ENCODE measurements at places on chromosomes 16 and 17. TPM values are rescaled to one million over a fixed set of nuclear protein-coding genes. Genes with fewer than 3 reads are reported as not detected.
A peak's percentile ranks its signal among the peaks of the same experiment; 100 is the strongest.

DNA sequence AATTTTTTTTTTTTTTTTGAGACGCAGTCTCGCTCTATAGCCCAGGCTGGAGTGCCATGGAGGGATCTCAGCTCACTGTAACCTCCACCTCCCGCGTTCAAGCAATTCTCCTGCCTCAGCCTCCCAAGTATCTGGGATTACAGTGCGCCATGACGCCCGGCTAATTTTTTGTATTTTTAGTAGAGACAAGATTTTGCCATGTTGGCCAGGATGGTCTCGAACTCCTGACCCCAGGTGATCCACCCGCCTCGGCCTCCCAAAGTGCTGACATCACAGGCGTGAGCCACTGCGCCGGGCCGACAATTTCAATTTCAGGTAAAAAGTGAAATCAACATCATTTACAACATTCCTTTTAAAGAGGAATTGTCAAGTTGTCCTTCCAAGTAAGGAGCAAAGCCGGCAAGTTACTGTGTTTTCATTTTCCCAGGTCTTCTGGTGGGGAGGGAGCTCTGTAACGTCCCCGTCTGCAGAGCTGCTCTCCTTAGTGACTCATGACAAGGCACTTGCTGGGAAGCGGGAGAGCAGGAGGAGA is 873 bp downstream of the NPLOC4 start:
- H3K27ac ChIP-seq = peak overlapping the region; percentile 93
- peak; percentile 97 for DNase-seq
- no peaks in the 10 kb centered on the region for H3K27me3 ChIP-seq
- H3K36me3 ChIP-seq = peaks cover 2% of the 10 kb centered on the region
- peaks cover 13% of the 10 kb centered on the region for H3K4me1 ChIP-seq
- H3K4me3 ChIP-seq = peak overlapping the region; percentile 91

The RCVRN gene
- total RNA-seq = not detected

GRCh38 chr16:89153848-89154271 is 17.7 kb upstream of the CDH15 start:
- peaks cover 15% of the 10 kb centered on the region for H3K36me3 ChIP-seq
- H3K4me3 ChIP-seq = no peak overlapping the region
- peaks cover 17% of the 10 kb centered on the region for H3K4me1 ChIP-seq
- peaks cover 2% of the 10 kb centered on the region for H3K27me3 ChIP-seq
- no peak overlapping the region for H3K27ac ChIP-seq
- no peak for DNase-seq

- H3K27me3 ChIP-seq = no peaks in the 10 kb centered on the region
- H3K36me3 ChIP-seq = no peaks in the 10 kb centered on the region
- no peak overlapping the region for H3K4me3 ChIP-seq
- DNase-seq = no peak
- no peak overlapping the region for H3K27ac ChIP-seq
These were observed 97.1 kb downstream of the ITFG1 start for GRCh38 chr16:47363761-47364160.

GRCh38 chr17:16491703-16492612 is at the start of gene LRRC75A:
LRRC75A (minus strand) TSS chr17:16492193; CDS start chr17:16491990, 203 bp downstream.
- no peaks in the 10 kb centered on the region for H3K36me3 ChIP-seq
- peaks cover 52% of the 10 kb centered on the region for H3K27me3 ChIP-seq
- H3K4me3 ChIP-seq = peak within 1 kb of the TSS; percentile 66

DNA sequence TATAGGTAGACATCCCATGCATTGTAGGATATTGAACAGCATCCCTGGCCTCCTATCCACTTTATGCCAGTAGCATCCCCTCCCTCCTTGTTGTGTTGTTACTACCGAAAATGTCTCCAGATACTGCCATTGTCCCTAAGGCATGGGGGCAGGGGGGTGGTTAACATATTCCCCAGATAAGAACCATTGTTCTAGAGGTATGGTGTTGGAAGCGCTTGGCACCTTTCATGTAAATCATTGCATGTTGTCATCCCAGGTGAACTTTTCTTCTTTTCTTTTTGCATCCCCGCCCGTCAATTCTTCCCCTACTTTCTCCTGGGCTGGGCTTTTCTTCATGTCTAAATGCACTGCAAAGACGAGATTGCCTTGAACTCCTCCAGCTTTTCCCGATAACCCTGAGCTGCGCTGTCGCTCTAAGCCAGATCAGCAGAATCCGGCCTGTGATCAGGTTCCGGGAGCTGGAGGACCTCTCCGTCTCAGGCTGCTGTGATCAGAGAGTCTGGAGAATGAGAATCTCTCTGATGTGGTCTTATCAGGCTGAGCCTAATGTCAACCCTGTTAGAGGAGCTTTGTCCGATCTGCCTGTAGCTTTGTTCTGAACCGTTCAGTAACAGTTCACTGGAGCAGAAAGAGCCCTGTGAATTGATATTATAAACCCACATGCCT is 76.2 kb downstream of the RBFOX1 start:
- no peaks in the 10 kb centered on the region for H3K36me3 ChIP-seq
- H3K4me3 ChIP-seq = no peak overlapping the region
- H3K4me1 ChIP-seq = no peaks in the 10 kb centered on the region
- H3K27ac ChIP-seq = no peak overlapping the region
- no peak for DNase-seq
- H3K27me3 ChIP-seq = no peaks in the 10 kb centered on the region

DNA sequence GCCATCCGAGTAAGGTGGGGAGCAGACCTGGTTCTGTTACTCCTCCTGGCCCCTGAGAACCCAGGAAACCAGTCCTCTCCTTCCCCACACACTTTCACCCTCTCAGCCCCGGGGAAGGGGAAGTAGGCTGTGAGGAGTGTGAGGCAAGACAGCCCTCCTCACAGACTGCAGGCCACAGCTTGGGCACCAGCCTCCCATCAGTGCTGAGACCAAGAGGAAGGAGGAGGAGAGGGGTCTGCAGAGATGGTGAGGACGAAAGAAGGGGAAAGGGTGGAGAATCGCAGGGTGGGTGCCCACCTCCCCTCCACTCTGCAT is 7.0 kb downstream of the G6PC3 start:
- H3K36me3 ChIP-seq = peaks cover 59% of the 10 kb centered on the region
- no peak overlapping the region for H3K4me3 ChIP-seq
- no peaks in the 10 kb centered on the region for H3K27me3 ChIP-seq
- no peak for DNase-seq
- H3K27ac ChIP-seq = no peak overlapping the region

The SMIM22 gene
- total RNA-seq = not detected

The SPATA22 gene
- total RNA-seq = 2.2 TPM

DNA sequence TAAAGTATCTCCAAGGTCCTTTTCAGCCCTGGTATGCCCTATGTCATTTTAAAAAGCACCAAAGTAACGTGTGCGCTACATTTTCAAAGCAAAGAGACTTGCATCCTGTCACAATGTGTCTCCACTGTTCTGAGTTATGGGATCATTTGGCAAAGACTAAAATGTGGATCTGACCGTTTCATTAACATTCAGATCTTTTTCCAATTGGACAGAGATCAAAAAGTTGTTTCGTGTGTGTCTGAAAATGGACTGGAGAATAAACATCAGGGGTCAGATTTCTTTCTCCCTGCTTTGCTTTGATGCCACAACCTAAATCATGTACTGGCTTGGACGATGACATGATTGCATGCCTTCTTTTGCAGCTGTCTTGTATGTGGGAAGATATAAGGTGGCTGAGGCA is 136.0 kb upstream of the NOG start:
- H3K4me3 ChIP-seq = no peak overlapping the region
- H3K27me3 ChIP-seq = no peaks in the 10 kb centered on the region
- H3K27ac ChIP-seq = no peak overlapping the region

GRCh38 chr17:43069368-43069898 is 44.4 kb downstream of the RND2 start:
- DNase-seq = no peak
- no peaks in the 10 kb centered on the region for H3K4me1 ChIP-seq
- H3K4me3 ChIP-seq = no peak overlapping the region
- no peak overlapping the region for H3K27ac ChIP-seq

- no peaks in the 10 kb centered on the region for H3K4me1 ChIP-seq
- H3K27me3 ChIP-seq = peaks cover 16% of the 10 kb centered on the region
- H3K4me3 ChIP-seq = no peak overlapping the region
These were observed 291.2 kb upstream of the SALL1 start for GRCh38 chr16:51442141-51442870.

- no peak within 1 kb of the TSS for H3K27ac ChIP-seq
- H3K4me1 ChIP-seq = no peaks in the 10 kb centered on the region
- peaks cover 74% of the 10 kb centered on the region for H3K27me3 ChIP-seq
- peak; percentile 72 for DNase-seq
- peak within 1 kb of the TSS; percentile 46 for H3K4me3 ChIP-seq
These were observed at the start of gene TEKT1 for GRCh38 chr17:6831661-6832263. TEKT1 (minus strand) TSS chr17:6831729; CDS start chr17:6830376, 1,353 bp downstream.

GRCh38 chr16:69481901-69482341 is 57.5 kb downstream of the CYB5B start:
- H3K4me1 ChIP-seq = peaks cover 25% of the 10 kb centered on the region
- peak; percentile 85 for DNase-seq

DNA sequence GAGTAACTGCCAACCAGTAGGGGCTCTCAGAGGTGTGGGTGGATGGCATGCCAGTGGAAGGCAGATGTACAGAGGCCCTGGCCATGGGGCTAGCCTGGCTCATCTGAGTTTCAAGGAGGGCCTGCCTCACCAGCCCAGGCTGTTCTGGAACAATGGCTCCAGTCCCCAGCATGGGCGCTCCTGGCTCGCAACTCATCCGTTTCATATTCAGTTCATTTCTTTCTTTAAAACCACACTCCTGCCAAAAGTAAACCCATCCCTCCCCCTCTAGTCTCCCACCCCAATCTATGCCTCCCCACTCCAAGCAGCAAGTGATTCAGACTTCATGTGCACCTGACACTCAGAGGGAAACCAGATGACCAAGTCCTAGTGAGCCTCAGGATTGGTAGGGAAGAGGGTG is 2.4 kb downstream of the CCL13 start:
- no peaks in the 10 kb centered on the region for H3K36me3 ChIP-seq
- no peaks in the 10 kb centered on the region for H3K4me1 ChIP-seq
- DNase-seq = no peak
- no peaks in the 10 kb centered on the region for H3K27me3 ChIP-seq
- no peak overlapping the region for H3K4me3 ChIP-seq

DNA sequence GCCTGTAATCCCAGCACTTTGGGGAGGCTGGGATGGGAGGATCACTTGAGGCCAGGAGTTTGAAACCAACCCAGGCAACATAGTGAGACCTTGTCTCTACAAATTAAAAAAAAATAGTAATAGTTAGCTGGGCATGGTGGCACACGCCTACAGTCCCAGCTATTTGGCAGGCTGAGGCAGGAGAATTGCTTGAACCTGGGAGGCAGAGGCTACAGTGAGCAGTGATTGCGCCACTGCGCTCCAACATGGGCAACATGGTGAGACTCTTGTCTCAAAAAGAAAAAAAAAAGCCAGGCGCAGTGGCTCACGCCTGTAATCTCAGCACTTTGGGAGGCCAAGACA is 56.9 kb upstream of the MRTFB start:
- DNase-seq = no peak
- H3K27ac ChIP-seq = peak overlapping the region; percentile 56
- no peak overlapping the region for H3K4me3 ChIP-seq
- H3K27me3 ChIP-seq = peaks cover 6% of the 10 kb centered on the region
- no peaks in the 10 kb centered on the region for H3K36me3 ChIP-seq
- H3K4me1 ChIP-seq = peaks cover 32% of the 10 kb centered on the region

DNA sequence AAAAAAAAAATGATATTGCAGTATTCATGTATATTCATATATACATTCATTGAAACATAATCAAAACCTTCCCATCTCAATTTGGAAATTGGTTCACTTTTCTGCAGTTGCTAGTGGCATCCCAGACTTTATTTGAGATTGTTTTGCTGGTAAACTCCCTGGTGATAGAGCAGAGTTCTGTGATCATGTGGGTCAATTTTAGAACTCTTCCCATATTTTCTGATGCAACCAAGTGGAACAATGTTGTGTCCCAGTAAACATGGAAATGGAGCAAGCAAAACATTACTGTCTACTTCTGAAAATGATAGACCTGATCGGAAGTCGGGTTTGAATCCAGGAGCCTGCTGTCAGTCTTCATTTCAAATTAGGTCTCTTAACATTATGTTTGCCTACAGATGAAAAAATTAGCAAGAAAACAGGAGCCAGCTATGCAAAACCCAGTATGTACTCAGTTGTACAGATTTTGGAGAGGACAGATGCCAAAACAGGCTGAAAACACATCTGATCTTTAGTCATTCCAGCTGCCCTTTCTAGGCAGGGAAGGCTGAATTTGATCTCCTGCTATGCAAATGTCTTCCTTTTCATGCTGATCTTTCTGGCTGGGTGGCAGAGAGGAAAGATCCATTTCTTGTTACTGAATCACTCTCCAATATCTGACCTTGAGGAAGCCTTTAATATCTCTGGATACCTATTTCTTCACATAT is 786.6 kb upstream of the SOX9 start:
- H3K4me3 ChIP-seq = no peak overlapping the region
- H3K4me1 ChIP-seq = no peaks in the 10 kb centered on the region
- no peaks in the 10 kb centered on the region for H3K27me3 ChIP-seq

The SDR42E1 gene
- total RNA-seq = 1.4 TPM

DNA sequence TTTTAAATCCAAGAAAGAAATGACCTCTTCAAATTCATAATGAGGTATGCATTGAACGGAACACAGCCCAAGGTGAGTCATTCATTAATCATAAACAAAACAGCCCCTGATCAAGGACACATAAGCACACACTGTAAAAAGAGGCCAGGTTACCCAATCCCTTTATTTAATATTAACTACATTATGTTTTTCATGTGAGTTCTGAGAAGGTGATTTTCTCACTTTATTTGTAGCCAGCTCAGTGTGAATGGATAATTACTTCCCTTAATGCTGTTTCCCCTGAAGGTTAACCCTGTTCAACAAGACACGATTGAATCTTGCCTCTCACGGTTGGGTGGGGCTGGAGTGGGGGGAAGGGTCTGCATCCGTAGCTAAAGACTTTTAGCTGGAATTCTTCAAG is 257.3 kb upstream of the SALL1 start:
- no peak overlapping the region for H3K4me3 ChIP-seq
- H3K27ac ChIP-seq = peak overlapping the region; percentile 12
- H3K36me3 ChIP-seq = no peaks in the 10 kb centered on the region
- no peaks in the 10 kb centered on the region for H3K4me1 ChIP-seq
- H3K27me3 ChIP-seq = no peaks in the 10 kb centered on the region

DNA sequence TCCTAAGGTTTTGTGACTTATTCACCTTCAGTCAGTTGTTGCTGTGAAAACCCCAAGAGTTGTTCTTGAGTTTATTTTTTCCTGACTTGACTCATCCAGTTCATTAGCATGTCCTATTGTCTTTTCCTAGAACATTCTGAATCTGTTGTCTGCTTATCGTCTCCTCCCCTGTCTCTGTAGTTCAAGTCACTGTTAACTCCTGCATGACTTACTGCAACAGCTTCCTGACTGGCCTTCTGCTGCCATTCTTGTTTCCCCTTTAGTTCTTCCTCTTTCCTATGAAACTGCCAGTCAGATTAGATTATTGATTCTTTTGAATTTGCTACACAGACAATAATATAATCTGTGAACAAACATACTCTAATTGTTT is 161.5 kb downstream of the FTO start:
- no peak overlapping the region for H3K4me3 ChIP-seq
- peaks cover 7% of the 10 kb centered on the region for H3K4me1 ChIP-seq
- no peaks in the 10 kb centered on the region for H3K27me3 ChIP-seq
- H3K27ac ChIP-seq = peak overlapping the region; percentile 31

The BCO1 gene
- not detected for total RNA-seq
